Activated CD8-positive, alpha-beta T cell treated with anti-CD3 and anti-CD28 coated beads, Interleukin-2, amount 10 ng/mL, durations not matched to agents 7 days and 5 days (primary cell): ENCODE measurements at places on chromosomes 11 and 22. TPM values are rescaled to one million over a fixed set of nuclear protein-coding genes. Genes with fewer than 3 reads are reported as not detected.

- H3K27ac ChIP-seq, result no peak overlapping the region
- DNase-seq, result no peak
- H3K4me3 ChIP-seq, result no peak overlapping the region
These were observed 25.4 kb downstream of the KCNJ4 start for GRCh38 chr22:38429499-38430068.

GRCh38 chr11:21552911-21553310 lies 640.0 kb upstream of the ANO5 start:
- H3K27ac ChIP-seq, result no peak overlapping the region
- DNase-seq, result no peak
- no peaks in the 10 kb centered on the region for H3K36me3 ChIP-seq
- H3K4me1 ChIP-seq, result no peaks in the 10 kb centered on the region
- H3K4me3 ChIP-seq, result no peak overlapping the region
- H3K27me3 ChIP-seq, result no peaks in the 10 kb centered on the region

DNA sequence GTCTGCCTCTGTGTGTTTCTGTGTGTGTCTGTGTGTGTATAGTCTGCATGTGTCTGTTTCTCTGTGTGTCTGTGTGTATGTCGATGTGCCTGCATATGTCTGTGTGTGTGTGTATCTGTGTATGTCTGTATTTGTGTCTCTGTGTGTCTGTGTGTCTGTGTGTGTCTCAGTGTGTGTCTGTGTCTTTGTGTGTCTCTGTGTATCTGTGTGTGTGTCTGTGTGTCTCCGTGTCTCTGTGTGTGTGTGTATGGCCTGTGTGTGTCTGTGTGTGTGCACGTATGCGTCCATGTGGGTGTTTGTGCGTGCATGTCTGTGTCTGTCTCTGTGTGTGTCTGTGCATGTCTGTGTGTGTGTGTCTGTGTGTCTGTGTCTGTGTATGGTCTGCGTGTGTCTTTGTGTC lies 439 bp downstream of the SNX32 start:
- peaks cover 22% of the 10 kb centered on the region for H3K27me3 ChIP-seq
- H3K36me3 ChIP-seq, result no peaks in the 10 kb centered on the region
- no peak for DNase-seq
- H3K4me3 ChIP-seq, result no peak overlapping the region

DNA sequence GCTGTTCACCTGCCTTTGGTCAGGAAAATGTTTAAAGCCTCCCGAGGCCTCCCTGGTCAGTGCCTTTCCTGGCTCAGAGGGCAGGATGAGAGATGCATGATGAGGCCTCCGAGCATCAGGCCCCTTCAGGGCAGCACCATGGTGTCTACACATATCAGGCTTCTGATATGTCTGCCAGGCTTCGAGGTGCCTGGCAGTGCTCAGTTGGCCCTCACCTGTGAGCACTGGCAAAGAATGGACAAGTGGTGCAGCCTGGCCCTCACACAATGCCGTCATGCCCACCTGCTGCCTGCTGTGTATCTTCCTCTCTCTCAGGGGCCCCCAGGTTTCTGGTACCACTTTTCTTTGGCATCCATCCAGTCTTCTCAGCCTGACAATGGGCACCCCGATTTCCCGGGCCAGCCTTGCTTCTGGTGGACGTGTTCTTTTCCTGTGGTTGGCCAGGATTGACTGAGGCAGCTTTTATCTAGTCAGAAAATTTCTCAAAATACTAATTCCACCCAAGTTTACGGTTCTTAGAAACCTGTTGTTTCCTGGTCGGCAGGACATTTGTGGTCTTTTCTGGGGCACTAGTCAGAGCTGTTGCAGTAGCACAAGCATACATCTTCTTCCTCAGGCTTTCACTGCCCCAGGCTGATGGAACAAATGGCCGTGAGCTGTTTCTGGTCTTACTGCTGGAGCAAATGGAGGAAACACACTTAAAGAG lies 76.8 kb upstream of the SUSD2 start:
- peak overlapping the region; percentile 47 for H3K27ac ChIP-seq
- H3K36me3 ChIP-seq, result peaks cover 37% of the 10 kb centered on the region
- no peak for DNase-seq

- peaks cover 17% of the 10 kb centered on the region for H3K4me1 ChIP-seq
- H3K4me3 ChIP-seq, result peak overlapping the region; percentile 78
- peak overlapping the region; percentile 71 for H3K27ac ChIP-seq
- DNase-seq, result no peak
These were observed 636 bp downstream of the KCNQ1OT1 start for GRCh38 chr11:2699185-2699530.

- H3K4me1 ChIP-seq, result no peaks in the 10 kb centered on the region
- H3K4me3 ChIP-seq, result no peak overlapping the region
- no peak for DNase-seq
- no peaks in the 10 kb centered on the region for H3K27me3 ChIP-seq
- no peak overlapping the region for H3K27ac ChIP-seq
These were observed 65.6 kb downstream of the IMMP1L start for GRCh38 chr11:31443802-31444201.

DNA sequence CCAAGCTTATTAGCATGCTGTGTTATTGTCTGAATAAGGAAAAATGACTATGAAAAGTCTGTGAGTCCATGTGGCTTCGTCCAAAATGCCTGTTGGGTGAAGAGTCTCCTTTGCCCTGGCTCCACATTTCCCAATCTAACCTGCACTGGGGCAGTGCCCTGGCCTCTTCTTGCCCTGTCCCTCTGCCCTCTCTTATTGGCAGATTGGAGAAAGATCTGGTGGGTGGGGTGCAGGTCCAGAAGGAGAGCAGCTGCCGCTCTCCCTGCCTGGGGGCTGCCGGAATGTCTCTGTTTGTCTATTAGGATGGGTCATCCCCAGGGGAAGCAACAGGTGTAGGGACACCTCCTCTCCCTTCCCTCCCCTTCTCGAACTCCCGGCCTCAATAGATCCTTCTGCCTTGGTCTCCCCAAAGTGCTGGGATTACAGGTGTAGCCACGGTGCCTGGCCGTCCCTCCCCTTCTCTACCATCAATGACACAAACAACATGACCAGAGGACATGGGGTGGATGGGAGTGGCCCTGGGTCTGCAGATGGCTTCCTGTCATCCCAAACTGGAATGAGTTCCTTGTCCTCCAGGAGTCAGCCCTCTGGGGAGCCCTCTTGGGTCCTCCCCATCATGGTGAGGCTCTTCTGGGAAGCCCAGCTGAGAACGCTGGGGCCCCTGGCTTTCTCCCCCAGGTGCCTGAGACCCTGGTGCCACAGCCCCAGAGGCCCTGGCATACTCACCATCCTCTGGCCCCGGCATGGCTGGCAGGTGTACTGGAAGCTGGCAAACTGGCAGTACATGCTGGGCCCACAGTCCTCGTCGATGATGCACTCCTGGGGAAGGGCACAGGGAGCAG lies 40.5 kb downstream of the DKK3 start:
- no peak for DNase-seq
- no peak overlapping the region for H3K4me3 ChIP-seq
- H3K27me3 ChIP-seq, result peaks cover 11% of the 10 kb centered on the region
- H3K4me1 ChIP-seq, result peaks cover 2% of the 10 kb centered on the region

DNA sequence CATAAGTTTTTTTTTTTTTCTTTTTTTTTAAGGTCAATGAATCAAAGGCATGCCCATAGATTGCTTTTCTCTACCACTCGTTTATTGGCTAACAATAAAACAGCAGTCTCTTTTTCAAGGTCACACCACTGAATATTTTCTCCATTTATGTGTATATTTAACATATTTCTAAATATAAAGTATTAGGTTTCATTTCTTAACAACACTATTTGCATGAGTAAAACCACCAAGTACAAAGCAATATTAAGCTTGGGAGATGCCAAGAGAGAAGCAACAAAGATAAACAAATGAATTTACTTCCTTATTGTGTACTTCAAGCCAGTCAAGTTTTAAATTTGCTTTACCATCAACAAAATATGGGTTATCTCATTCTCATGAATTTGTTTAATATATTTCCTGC lies 708.9 kb upstream of the CCDC179 start:
- no peak overlapping the region for H3K4me3 ChIP-seq
- H3K27ac ChIP-seq, result no peak overlapping the region
- H3K36me3 ChIP-seq, result no peaks in the 10 kb centered on the region
- no peak for DNase-seq
- no peaks in the 10 kb centered on the region for H3K27me3 ChIP-seq
- no peaks in the 10 kb centered on the region for H3K4me1 ChIP-seq

- no peaks in the 10 kb centered on the region for H3K4me1 ChIP-seq
- H3K27me3 ChIP-seq, result no peaks in the 10 kb centered on the region
- H3K36me3 ChIP-seq, result no peaks in the 10 kb centered on the region
- no peak for DNase-seq
- H3K27ac ChIP-seq, result no peak overlapping the region
These were observed 395.8 kb downstream of the RAB38 start for GRCh38 chr11:87779276-87780067.

DNA sequence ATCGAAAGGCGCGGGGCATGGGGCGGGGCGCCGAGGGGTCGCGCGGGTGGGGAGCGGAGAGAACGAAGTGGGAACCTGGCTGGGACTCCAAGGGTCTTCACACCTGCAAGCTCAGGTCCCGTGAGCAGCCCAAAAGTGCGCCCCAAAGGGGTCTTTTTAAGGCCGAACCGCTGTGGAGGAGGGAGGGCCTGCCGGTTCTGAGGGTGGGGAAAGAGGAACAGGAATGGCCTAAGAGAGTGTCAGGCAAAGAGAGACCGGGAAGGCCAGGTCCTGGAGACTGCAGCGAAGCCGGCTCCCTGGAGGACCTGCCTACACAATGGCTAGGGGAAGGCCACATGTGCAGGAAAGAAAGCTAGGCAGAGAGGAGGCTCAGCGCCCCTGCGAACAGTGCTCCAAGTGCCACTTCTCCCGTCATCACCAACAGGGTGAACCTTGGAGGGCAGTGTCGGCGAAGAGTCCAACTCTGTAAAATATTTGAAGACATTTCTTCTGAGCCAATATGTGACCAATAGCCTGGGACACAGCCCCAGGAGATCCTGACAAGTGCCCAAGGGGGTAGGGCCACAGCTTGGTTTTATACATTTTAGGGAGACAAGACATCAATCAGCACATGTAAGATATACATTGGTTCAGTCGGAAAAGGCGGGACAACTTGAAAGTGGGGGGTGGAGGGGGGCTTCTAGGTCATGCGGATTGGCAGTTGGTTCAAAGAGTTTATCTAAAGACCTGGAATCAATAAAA lies 710 bp upstream of the DGCR2 start:
- no peak for DNase-seq
- peak overlapping the region; percentile 78 for H3K27ac ChIP-seq
- peaks cover 40% of the 10 kb centered on the region for H3K4me1 ChIP-seq
- H3K27me3 ChIP-seq, result no peaks in the 10 kb centered on the region
- H3K4me3 ChIP-seq, result peak overlapping the region; percentile 81

DNA sequence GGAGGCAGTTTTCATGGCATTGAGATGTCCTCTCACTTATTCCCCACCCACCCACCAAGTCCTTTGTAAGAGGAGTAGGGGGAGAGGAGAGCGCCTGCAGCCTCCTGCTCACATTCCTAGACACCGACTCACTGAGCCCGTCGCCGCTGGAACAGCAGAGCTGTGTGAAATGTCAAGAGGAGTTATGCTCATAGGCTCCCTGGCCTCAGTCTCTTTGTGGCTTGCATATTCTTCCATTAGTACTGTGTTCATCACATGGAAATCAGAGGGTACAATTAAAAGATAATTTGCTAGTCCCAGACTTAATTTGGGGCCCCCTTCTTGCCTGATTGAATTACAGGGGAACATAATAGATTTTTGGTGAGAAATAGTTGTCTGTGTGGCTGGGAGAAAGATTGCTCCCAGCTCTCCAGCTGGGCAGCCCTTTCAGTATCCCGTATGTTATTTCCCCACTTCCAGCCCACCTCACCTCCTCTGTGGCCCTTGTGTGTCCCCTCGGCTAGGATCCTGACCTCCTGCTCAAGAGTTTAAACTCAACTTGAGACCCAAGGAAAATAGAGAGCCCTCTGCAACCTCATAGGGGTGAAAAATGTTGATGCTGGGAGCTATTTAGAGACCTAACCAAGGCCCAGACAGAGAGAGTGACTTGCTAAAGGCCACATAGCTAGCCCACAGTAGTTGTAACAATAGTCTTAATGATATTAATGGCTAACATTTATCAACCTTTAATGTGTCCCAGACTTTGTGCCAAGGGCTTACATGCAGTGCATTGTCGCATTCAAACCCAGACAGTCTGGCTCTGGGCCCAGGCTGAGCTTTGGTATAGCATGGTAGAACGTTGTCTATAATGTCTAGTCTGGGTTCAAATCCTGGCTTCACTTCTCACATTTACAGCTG lies 32.2 kb downstream of the LIMK2 start:
- H3K4me3 ChIP-seq, result no peak overlapping the region
- no peaks in the 10 kb centered on the region for H3K27me3 ChIP-seq
- H3K36me3 ChIP-seq, result peaks cover 6% of the 10 kb centered on the region
- no peak for DNase-seq
- no peak overlapping the region for H3K27ac ChIP-seq

GRCh38 chr11:115112754-115113153 lies 391.5 kb downstream of the CADM1 start:
- H3K4me3 ChIP-seq, result no peak overlapping the region
- DNase-seq, result no peak
- no peaks in the 10 kb centered on the region for H3K36me3 ChIP-seq
- no peaks in the 10 kb centered on the region for H3K4me1 ChIP-seq
- H3K27ac ChIP-seq, result no peak overlapping the region

Gene APOA4
- not detected for total RNA-seq

Gene WBP2NL
- total RNA-seq, result 1.3 TPM
